Neural progenitor cell (in vitro differentiated cells): ENCODE measurements at places on chromosomes 7 and 10.

GRCh38 chr10:87816163-87816897, 1.7 kb downstream of the ATAD1 start:
- no peaks in the 10 kb centered on the region for H3K27me3 ChIP-seq
- peak overlapping the region; percentile 73 for H3K4me3 ChIP-seq
- DNase-seq: no peak
- H3K27ac ChIP-seq: no peak overlapping the region

DNA sequence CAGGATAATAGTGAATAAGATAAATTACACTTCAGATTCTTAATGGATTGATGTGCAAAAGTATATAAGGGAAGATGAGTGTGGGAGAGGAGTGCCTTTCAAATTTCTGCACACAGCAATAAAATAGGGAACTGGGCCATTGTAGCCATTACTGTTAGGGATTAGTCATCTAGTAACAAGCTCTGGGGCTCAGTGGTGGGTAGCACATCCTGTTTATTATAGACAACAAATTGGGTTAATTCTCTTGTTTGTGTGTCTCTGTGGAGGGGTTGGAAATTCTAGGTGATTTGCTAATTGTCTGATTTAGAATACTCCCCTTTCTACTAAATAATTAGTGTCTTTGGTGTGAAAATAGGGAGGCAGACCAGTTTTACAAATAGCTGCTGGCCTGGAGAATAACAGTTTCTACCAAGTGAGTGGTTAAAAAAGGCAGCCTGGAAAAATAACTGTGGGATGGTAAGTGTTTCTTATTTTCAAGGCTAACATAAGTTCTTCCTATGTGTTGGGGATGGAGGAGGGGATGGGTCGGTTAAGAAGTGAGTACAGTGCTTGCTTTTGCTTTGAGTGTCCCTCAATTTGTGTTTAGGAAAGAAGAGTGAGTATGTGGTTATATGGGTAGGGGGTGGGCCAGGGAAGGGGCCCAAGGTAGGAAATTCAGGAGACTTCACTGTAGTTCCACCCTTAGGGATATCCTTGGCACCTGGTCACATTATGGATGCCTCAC, 43.3 kb upstream of the TMEM248 start:
- H3K27me3 ChIP-seq: no peaks in the 10 kb centered on the region
- no peak overlapping the region for H3K27ac ChIP-seq
- no peaks in the 10 kb centered on the region for H3K4me1 ChIP-seq

DNA sequence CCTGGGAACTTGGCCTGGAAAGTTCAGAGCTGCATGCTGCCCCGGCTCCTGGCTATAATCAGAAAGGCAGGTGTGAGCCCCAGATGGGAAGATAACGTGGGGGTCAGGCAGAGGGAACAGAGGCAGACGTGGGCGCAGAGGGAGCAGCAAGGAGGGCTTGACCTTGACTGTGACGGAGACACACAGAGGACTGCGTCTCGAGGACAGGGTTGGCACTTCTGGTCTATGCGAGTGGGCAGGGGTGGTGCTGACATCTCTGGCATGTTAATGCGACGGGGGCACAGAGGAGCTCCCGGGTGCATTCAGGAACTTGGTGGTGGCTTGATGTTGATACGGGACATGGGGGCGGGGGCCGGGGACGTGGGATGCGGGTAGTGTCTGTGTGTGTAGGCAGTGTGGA, 232.1 kb upstream of the GRB10 start:
- DNase-seq: no peak
- no peaks in the 10 kb centered on the region for H3K27me3 ChIP-seq
- no peak overlapping the region for H3K27ac ChIP-seq
- no peaks in the 10 kb centered on the region for H3K36me3 ChIP-seq

DNA sequence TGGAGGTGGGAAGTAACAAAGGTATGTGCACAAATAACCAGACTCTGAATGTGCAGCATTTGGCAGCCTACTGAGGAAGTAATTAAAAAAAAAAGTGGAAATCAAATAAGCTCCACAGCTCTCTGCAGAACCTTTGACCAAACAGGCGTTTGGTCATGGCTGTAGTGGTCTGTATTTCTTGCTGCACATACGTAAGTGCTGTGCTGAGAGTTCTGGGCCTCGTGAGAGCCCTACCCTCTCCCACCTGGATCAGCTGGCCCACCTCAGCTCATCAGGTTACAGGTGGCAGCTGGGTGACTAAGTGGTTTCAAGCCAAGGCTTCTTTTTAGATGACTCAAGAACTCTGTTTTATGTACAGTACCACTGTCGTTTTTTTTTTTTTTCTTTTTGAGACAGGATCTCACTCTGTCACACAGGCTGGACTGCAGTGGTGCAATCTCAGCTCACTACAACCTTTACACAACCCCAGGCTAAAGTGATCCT, 178.2 kb upstream of the KLF6 start:
- no peaks in the 10 kb centered on the region for H3K27me3 ChIP-seq
- no peak overlapping the region for H3K4me3 ChIP-seq
- no peaks in the 10 kb centered on the region for H3K36me3 ChIP-seq
- no peak for DNase-seq

GRCh38 chr7:141704741-141705140, 2.8 kb upstream of the DENND11 start:
- DNase-seq: no peak
- peaks cover 30% of the 10 kb centered on the region for H3K4me1 ChIP-seq
- no peaks in the 10 kb centered on the region for H3K36me3 ChIP-seq
- H3K27me3 ChIP-seq: peaks cover 31% of the 10 kb centered on the region
- no peak overlapping the region for H3K27ac ChIP-seq
